ENCODE measurements at places on chromosomes 1 and 21.

GRCh38 chr1:44733365-44733764 lies 2.4 kb upstream of the RNU5D-1 start:
- no peak for DNase-seq

- no peak for DNase-seq
Measured at GRCh38 chr1:165342168-165342567, 14.3 kb downstream of the LMX1A start.

DNA sequence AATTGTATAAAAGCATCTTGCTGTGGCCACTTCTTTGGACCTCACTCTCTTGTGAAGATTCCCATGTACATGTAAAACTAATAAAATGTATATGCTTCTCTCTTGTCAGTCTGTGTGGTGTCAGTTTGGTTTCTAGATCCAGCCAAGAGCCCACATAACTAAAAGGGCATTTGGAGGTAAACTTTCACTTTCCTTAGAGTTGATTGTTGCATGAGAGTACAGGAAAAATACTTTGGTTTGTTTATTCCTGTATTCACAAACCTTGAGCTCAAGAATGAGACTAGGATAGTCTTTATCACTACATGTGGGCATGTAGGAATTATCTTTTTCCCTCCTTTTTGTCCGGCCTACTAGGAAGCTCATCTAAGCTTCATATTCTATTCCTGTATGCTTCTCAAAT lies 50.9 kb downstream of the KCTD3 start:
- DNase-seq, result no peak

- no peak for DNase-seq
Measured at GRCh38 chr1:94265906-94266305, 28.5 kb upstream of the ARHGAP29 start.

DNA sequence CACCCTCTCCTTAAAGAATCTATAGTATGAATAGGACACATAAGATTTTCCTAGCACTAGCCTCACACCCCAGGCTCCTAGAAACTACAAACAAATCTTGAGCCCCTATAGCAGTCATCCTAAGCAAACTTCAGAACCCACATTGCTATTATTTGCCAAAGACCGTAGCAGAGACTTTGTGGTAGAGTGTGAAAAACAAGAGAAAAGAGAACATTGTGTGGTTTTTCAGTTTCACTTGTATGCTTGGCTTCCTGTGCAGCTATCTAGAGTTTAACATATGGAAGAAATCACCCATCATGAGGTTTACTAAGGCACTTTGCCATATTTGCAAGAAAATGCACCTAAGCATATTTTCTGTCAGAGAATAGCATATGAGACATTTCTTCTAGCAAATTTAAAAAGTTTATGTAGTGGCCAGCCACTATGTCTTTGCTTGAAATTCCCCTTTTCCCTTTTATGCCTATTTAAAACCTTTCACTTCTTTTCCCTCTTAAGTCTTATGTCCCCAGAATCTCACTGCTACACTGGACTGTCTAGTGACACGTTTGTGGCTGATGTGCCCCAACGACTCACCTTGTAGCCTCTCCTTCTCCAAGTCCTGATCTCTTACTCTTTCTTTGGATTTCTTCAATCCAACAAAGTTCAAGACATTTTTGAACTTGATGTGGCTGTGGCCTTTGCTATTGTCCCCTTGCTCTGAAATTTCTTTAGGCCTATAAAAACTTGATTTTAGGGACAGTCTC lies 25.6 kb downstream of the CCDC190 start:
- no peak for DNase-seq
